ENCODE measurements at places on chromosomes 2 and 18.

DNA sequence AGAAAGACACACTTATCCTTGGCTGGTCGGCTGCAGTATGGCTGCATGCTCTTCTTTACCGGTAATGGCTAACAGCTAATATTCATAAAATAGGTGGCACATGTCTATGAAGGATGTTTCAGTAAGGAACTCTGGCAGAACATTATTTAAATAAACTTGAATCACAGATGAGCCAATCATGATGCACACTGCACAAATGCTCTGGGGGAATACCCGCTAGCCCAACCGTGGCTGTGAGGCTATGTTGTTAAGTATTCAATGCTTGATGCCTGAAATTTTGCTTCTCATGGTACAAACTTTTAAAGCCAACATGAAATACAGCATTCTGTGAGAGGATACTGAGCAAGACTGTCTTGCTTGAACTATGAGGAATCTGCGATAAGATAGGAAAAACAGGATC, 505.8 kb downstream of the ZEB2 start:
- no peak for DNase-seq

- DNase-seq, result no peak
Observed at GRCh38 chr18:70148039-70148938, 57.2 kb downstream of the RTTN start.

GRCh38 chr2:135945526-135945925, 39.9 kb downstream of the DARS1 start:
- no peak for DNase-seq

DNA sequence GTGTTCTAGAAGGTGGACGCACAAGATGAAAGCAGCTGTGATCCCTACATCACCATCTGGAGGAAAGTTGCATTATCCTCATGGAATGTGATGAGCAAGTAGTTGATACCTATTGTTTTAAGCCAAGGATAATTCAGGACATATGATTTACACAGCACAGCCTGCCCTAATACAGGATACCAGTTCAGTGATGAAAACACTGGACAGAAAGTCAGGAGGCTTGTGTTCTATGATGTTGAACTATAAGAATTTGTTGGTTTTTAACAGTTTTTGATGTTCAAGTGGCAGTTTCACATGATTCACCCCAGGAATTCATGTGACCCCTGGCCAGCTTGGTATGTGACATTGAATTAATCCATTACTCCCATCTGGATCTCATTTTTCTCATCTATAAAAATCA, 6.2 kb upstream of the CHST10 start:
- DNase-seq, result no peak

GRCh38 chr2:95530734-95531133, 46.2 kb upstream of the TRIM43B start:
- no peak for DNase-seq

- DNase-seq, result no peak
Observed at GRCh38 chr2:83528767-83529166, 930.3 kb downstream of the SUCLG1 start.

GRCh38 chr2:181818840-181819239, 72.7 kb upstream of the ITPRID2 start:
- DNase-seq, result no peak

DNA sequence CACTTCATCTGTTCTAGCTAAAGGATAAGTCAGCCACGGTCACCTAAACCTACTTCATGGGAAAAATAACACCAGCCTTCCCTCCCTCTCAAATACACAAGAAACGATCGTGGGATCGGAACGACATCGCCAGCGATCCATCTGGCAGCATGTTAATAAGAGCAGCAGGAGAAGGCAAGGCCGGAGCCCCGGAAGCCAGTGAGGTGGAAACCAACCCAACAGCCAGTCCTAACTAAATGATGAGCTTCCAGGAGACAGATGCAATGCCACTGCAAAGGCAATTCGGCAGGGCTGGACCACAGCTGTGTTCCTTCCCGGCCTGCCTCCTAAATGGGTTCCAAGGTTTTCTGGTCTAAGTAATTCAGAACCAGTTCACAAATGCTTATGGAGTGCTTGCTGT, 117.5 kb downstream of the TMEM163 start:
- no peak for DNase-seq

- peak; percentile 42 for DNase-seq
Observed at GRCh38 chr2:217632043-217632442, 370.8 kb downstream of the TNS1 start.

GRCh38 chr2:189203177-189203799, 23.7 kb upstream of the COL5A2 start:
- DNase-seq, result no peak

- no peak for DNase-seq
Observed at GRCh38 chr2:104885119-104885782, 31.3 kb downstream of the POU3F3 start.

DNA sequence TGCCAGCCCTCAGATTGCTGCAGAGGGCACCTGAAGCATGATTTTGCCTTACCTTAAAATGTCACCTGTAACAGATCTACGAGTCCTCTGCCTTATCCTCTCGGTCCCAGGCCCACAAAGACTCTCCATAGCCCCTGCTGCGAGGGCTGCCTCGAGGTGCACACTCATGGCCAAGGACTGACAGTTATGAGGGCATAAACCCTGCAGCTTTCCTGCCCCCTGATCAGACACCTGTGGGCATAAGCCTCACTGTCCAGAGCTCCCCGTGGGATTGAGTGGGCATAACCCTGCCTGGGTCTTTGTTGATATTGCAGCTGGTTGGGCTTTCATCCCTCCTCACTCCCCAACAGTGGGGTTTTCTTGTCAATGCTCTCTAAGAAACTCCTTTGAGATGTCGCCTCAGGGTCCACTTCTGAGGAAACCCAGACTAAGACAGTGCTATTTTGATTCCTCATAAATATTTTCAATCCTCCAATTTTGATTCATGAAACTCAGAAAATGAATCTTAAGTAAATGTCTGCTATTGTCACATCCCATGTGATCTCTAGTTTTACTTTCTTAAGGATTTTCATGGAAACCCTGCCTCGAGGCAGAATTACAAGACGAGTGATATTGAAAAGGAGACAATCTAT, 108.5 kb upstream of the NCK2 start:
- no peak for DNase-seq

GRCh38 chr2:189191766-189192165, 12.2 kb upstream of the COL5A2 start:
- DNase-seq, result no peak

- DNase-seq, result no peak
Observed at GRCh38 chr2:134433469-134433868, 179.6 kb downstream of the MGAT5 start.

GRCh38 chr18:79252904-79253633, 142.7 kb upstream of the NFATC1 start:
- DNase-seq, result no peak

- DNase-seq, result peak; percentile 46
Observed at GRCh38 chr2:219171231-219171651, 1.4 kb upstream of the SLC23A3 start.
